ENCODE measurements at places on chromosomes 7 and 10.

DNA sequence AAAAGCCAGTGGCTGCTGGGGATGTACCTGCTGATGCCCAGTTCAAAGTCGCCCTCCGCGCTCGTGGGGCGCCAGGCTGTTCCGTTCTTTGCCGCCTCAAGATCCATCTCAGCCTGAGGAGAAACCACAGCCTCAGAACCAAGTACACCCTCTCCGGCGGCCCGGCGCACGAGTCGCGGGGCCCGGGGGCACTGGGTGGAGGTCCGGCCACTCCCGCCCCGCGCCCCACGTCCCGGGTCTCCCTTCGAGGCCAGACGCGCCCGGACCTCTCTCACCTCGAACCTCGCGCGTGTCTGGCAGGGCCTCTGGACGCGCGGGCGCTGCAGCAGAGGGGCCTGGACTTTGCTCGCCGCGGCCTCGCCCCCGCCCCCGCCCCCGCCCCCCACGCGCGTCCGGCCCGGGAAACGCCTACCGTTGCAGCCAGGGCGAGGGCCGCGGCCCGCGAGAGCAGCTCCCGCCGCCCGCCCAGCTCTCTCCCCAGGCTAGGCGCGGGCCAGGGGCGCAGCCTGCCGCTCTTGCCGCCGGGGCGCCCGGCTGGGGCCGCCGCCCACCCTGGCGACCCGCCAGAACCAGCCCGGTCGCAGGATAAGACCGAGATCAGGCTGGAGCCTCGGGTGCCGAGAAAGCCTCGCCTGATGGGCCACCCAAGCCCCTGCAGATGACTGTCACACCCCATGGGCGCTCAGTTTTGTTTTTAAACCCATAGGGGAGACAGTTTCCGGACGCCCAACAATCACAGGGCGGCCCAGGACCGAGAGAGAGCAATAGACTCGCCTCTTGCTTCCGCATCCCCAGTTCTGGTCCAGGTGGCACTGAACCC lies at the start of gene ABCB4:
ABCB4 (minus strand) TSS at position 322 of the 820 bp plus-strand sequence; CDS start at position 107, 215 bp downstream.
- DNase-seq = no peak

GRCh38 chr7:45181286-45181960 lies 23.8 kb downstream of the RAMP3 start:
- no peak for DNase-seq

- no peak for DNase-seq
Observed at GRCh38 chr7:118918556-118918955, 694.1 kb downstream of the ANKRD7 start.

GRCh38 chr7:50302486-50303334 lies 1.8 kb upstream of the IKZF1 start:
- no peak for DNase-seq

- no peak for DNase-seq
Observed at GRCh38 chr7:135186261-135186540, 15.7 kb upstream of the CYREN start.

DNA sequence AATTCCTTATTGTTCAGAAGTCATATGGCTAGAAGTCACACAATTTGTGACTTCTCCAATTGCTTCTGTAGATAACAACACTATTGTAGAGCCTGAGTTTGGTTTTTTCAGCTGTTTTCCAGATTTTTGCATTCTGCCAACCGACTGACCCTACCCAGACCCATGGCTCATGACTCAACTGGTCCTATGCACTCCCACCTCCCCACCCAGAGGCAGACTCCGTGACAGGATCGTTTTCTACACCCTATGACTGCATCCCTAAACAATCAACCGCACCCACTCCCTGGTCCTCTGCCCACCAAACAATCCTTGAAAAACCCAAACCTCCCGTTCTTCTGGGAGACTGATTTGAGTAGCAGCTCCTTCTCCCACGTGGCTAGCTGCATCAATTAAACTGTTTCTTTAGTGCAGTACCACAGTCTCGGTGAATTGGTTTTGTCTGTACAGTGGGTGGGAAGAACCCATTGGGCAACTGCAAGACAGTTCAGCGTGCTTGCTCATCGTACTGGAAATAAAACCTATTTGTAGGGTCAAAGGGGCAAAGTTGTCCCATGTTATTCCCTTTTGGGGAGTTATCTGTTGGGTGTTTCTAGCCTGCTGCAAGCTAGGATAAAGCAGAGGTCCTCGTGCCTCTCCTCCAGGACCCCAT lies 150.3 kb upstream of the FAM20C start:
- DNase-seq = peak; percentile 8

- no peak for DNase-seq
Observed at GRCh38 chr7:16204953-16205352, 216.4 kb downstream of the CRPPA start.

GRCh38 chr7:17058568-17058967 lies 176.8 kb upstream of the AGR3 start:
- DNase-seq = no peak

DNA sequence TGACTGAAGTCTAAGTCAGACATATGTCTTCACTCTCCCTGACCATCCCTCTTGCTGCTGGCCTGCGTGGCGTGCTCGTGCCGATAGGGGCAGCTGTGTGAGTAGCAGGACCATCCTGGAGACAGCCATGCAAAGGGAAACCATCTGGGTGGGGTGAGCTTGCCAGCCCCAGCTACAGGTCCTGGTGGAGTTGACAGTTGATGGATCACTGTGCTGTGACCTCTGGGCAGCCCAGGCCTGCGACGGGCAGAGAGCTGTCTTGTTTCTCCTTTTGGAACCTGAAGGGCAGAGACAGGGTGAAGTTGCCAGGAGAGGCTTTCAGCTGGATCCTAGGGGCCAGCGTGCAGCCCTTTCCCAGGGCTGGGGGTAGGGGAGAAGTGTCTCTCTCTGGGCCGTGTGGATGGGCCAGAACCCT lies 44.7 kb downstream of the GRK5 start:
- no peak for DNase-seq

DNA sequence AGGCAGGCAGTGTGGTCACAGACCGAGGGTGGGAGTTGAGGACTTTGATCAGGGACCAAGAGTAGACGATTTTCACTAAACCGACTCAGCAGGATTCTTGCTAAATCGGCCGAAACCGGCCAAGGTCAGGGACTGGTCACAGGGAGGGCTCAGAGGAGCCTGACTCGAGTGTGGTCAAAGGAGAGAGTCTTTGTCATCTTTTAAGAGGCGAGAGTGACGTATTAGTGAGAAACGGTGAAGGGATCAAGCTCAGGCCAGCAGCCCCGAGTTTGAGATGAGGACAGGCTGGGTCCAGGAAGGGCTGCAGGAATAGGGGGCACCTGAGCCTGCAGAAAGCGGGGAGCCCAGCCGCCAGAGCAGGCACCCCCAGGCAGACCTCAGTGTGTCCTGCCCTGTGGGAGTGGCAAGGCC lies 41.6 kb upstream of the FAM20C start:
- no peak for DNase-seq

GRCh38 chr7:82697897-82698296 lies 254.3 kb upstream of the CACNA2D1 start:
- no peak for DNase-seq

DNA sequence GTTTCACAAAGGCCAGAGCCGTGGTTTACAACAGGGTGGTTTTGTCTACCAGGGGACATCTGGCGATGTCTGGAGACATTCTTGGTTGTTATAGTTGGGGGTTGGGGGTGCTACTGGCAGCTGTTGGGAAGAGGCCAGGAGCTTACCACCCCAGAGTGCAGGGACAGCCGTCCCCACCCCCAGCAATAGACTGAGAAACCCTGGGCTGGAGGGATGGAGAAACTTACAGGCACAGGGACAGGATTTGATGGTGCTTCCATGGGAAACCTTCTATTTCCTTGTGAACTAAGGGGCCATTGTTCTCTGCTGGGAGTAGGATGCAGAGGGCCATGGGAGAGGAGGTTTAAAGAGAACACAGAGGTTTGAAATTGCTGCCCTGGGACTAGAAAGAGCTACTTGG lies 10.9 kb downstream of the ADCK2 start:
- no peak for DNase-seq

GRCh38 chr10:60385399-60385738 lies 4.3 kb downstream of the ANK3 start:
- DNase-seq = no peak

- DNase-seq = no peak
Observed at GRCh38 chr7:116497708-116498107, 1.8 kb upstream of the CAV2 start.

Measured in stimulated activated CD4-positive, alpha-beta T cell treated with anti-CD3 and anti-CD28 coated beads, Interleukin-2, amount 100 ng/mL, for 24 hours (primary cell).